Astrocyte of the cerebellum (primary cell): ENCODE measurements at places on chromosomes 3 and 15.

DNA sequence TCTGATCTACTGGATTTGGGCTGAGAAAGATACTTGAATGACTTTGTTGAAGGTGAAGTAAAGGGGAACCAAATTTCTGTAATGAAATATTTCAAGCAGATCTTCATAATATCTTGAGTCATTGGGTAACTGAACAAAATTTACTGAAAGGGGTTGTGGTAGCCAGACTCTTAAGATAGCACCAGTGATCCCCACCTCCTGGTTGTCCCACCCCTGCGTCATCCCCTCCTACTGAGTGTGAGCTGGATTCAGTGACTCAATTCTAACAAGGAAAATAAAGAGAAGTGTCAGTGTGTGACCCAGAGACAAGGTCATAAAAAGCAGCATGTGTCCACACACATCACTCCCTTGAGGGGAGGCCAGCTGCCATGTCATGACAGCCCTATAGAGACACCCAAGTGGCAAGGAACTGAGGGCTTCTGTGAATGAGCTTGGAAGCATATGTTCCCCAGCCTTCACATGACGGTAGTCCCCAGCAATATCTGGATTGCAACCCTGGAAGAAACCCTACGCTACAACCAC, 107.1 kb downstream of the MECOM start:
- no peak for DNase-seq

DNA sequence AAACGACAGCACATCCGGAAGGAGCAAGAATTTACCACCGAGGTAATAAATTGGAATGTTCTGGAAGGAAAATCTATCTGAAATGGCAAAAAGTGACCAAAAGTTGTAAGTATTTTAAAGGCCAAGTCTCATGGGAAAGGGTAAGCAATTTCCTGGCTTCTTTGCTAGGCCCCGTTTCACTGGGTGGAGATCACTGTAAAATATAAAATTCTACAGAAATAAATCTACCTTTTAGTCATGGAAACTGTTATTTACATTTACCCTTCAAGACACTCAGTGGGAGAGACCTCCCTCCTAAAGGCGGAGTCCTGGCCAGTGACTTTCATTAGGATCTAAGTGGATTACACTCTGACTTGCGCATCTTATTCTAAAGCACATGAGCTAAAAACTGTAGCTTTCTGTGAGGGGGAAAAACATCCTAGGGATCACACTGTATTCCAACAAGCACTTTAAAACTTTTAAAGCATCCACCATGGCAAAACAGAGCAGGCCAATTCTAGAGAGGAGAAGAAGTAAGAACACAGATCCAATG, 28.8 kb downstream of the LYZL4 start:
- no peak for DNase-seq

GRCh38 chr15:66939451-66940023, 125.9 kb upstream of the SMAD3 start:
- no peak for DNase-seq

- DNase-seq = no peak
These were observed 31.9 kb upstream of the RPP14 start for GRCh38 chr3:58274027-58274614.

DNA sequence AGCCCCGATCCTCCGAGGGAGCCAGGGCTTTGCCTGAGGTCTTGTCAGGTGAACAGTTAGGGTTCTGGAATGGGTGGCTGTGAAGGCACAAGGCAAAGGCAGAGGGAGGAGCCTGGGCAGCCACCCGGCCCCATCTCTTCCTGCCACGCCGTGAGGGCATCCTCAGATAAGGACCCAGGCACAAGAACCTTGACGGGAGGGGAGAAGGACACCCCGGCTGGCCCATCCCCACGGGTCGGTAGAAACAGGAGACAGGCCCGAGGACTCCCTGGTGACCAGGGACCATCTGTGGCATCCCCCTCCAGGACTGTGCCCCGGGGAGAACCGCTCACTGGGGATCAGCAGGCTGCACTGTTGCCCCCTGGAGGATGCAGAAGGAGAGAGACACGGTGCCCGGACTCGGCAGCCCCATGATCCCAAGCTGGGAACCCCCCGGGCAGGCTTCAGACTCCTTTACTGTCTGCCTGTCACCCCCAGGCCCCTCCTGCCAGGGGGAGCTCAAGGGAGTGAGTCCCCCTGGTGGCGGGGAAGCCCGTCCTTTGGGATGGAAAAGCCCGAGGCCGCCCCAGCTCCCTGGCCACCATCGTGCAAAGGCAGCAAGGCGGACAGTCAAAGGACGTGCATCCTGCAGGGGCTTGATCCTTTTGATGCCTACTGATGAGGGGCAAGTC, 12.3 kb upstream of the PCSK6 start:
- DNase-seq = no peak

GRCh38 chr3:193905541-193906396, 230.2 kb upstream of the HES1 start:
- DNase-seq = no peak
